ENCODE measurements at places on chromosomes 2 and 18.

DNA sequence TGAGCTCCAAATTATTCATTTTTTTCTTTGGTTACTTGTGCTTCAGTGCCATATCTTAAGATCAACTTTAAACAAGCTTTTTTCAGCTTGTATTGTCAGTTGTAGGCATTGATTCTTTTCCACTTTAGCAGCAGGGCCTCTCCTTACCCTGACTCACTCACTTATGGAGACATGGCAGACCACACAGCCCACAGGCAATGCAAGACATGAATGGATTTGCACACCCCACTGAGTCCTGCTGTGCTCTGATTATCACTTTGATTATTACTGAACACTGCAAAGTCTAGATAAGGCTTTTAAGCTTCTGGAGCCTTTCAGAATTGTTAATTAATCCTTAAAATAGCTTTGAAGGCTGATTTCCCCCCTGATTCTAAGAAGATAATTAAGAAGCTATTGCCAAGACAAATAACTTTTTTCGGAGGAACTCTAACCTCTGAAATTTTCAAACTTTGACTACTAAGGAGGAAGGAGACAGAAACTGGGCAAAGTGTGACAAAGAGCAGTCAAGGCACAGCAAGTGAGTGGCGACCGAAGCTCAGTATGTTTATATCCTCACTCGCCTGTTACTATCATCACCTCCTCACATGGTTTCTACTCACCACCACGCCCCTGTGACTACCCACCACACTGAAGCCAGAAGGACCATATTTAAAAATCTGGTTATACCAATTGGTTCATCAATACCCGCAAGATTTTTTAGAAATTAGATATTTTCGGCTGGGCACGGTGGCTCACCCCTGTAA is 43.3 kb downstream of the CACNB4 start:
- DNase-seq = no peak

GRCh38 chr18:45342166-45342565 is 273.1 kb upstream of the SLC14A2 start:
- DNase-seq = no peak

DNA sequence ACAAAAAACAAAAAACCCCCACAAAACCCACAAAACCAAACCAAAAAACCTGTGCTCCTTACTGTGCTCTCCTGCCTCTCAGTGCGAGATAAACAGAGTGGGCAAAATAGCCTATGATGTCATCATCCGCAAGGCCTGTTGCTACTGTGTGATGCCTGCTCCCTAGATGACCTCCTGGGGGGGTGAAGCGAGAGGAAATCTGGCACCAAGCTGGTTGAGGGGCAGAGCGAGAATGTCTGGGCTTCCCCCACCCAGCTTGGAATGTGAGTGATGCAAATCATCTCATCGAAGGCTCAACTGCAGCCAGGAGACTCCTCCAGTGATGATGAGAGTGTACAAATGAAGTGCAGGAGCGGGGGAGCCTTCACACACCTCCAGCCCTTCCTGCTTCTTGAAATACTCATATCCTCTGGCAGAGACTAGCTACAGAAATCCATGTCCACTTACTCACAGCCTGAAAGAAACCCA is 57.7 kb upstream of the MAP4K3 start:
- no peak for DNase-seq

DNA sequence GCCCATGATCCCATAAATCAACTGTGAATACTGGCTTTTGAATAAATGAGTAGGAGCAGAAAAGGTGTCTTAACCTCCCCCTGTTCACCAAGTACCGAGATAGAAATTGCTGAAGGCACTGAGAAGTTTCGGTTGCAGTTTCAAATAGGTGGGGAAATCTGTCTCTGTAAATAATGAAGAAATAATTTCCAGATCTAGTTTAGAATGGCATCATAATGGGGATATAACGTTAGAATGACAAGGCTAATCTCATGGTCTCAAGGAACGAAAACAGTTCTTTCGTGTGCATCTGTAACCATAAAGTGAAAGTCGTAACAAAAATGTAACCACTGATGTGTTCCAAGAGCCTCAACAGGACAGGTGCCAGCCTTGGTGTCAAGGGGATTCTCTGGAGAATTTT is 49.9 kb upstream of the TMEM18 start:
- DNase-seq = no peak

DNA sequence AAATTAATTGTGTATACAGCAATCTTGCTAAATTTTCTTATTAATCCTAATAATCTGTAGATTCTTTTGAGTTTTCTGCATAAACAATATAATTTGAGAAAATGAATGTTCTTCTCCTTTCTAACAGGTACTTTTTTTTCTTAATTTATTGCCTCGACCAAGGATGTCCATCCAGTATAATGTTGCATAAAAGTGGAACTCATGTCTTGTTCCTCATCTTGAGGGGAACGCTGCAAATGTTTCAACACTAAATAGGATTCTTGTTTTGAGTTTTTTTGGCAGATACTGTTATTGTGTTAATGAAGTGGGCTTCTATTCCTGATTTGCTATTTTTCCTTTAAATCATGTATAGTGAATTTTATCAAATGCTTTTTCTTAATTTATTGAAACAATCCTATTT is 244.4 kb upstream of the REV1 start:
- no peak for DNase-seq

DNA sequence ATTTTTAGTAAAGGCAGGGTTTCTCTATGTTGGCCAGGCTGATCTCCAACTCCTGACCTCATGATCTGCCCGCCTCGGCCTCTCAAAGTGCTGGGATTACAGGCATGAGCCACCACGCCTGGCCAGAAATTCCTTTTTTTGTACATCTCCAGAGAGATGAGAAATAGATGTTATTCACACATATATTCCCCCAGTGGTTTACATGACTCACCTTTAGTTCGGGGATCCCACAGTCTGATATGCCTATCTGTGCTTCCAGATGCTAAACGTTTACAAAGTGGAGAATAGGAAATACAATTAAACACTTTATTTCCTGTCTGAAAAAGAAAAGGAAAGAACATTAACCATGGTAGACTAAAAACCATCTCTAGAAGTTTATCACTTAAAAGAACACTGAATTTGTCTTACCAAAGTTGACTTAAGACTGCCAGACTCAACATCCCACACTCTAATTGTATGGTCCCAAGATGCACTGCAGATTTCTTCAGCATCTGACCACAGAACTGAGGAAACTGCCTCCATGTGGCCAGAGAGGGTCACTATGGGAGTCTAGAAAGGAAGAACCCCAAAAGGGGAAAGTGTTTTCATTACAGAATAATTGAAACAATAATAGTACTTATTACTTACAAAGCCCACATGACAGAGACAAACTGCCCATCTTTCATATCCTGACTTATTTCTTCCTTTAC is 12.6 kb upstream of the ICA1L start:
- DNase-seq = no peak

GRCh38 chr2:138699421-138699820 is 80.8 kb downstream of the NXPH2 start:
- DNase-seq = no peak

DNA sequence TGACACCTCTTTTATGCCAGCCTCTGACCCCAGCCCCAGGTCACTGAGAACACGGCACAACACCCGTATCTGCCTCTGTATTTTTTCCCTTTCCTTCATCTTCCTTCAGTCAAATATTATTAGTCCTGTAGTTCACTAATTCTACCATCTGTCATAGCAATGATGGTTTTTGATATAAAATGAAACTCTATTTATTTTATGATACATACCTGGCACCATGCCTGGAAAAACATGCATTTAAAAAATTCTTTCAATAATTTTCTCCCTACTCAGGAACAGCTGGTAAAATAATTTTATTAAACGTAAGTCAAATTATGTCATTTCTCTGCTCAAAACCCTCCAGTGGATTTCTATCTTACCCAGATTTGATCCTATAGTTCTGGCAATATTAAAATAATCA is 224.7 kb downstream of the CDH7 start:
- DNase-seq = no peak

GRCh38 chr2:69985688-69986087 is 24.3 kb upstream of the ASPRV1 start:
- DNase-seq = no peak

- no peak for DNase-seq
Observed at GRCh38 chr2:17539611-17540092, 844 bp upstream of the VSNL1 start.

DNA sequence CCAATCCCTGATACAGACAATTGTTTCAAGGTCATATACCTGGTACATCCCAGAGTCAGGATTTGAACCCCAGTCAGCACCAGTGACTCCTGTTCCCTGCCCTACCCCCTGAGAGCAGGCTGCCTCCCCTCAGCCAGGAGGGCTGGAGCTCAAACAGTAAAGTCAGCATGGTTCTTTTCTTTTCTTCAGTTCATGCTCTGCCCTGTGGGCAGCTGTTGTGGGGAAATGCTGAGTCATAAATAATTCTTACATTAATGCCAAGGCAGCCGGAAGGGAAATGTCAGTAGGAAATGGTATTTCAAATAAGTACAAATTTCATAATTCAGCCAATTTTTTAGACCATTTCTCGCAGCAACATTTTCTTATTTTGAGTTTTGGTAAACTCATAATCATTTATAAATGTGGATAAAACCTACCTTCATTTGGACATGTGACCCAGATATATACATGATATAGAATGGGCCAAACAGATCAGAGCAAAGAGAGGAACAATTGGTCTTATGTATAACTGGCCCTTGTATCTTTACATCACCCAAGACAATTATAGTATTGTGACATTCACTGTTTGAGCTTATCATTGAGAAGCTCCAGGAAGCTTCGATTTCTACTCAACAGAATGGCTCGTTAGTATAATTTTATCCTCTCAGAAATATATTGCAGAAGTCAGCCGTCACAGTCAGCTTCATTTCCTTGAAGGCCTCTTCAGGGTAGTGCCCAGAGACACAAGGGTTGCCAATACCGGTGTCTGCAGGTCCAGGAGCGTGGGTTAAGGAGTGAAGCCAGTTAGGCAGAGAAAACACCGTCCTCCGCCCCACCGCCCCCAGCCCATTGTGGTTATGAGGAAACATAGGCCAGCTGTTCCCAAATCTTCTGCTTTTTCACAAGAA is 28.0 kb upstream of the SCYGR1 start:
- no peak for DNase-seq

DNA sequence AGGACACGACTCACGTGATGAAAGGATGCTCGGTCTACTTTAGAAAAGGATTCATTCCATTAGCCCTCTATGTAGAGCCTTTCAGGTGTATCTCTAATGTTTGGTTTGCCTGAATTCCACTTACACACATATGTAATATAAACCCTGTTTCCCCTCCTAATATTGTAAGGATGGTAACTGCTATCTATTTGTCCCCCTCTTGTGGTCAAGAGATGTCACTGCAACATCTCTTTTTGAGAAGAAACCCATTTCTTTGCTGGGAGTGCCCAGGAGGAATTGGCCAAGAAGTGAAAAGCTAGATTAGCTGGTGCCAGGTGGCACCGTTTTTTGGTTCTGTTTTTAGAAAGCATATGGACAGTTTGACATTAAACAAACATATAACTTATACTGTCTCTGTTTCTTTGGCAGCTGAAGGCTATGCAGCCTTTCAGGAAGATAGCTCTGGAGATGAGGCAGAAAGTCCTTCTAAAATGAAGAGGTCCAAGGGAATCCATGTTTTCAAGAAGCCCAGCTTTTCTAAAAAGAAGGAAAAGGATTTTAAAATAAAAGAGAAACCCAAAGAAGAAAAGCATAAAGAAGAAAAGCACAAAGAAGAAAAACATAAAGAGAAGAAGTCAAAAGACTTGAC is 41.2 kb downstream of the RALBP1 start:
- no peak for DNase-seq

DNA sequence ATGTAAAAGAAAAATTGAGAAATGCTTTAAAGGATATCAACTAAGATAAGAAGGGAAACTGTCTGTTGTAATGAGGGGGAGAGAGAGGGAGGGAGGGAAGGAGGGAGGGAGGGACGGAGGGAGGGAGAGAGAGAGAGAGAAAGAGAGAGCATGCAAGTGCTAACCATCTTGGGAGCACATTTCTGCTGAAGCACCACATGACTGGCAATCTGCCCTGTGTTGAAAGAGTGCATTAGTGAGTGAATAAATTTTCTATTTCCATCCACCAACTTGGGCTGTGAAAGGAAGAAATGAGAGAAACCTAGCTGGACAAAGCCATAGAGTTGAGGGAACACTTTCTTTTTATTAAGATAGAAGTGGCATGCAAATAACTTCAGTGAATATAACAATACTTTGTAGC is 110.7 kb downstream of the TMX3 start:
- DNase-seq = no peak

GRCh38 chr2:54255230-54256090 is 569 bp downstream of the TSPYL6 start:
- DNase-seq = no peak

GRCh38 chr18:65436430-65436829 is 314.4 kb upstream of the CDH7 start:
- DNase-seq = no peak

DNA sequence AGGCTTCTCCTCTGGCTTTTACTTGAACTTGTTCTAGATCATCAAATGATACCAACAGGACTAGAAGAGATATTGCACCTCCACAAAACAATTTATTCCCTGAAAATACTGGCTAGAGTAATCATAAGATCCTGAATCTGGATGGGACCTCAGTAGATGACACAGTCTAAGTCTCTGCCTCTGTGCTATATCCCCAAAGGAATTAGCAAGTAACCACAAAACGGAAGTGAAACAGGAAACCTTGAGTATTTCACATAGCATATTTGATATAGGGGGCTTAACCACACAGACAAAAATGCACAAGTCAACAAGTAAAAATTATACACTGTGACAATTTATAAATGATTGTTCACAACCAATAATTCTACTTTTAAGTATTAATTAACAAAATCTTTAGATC is 456.9 kb upstream of the TNP1 start:
- no peak for DNase-seq

DNA sequence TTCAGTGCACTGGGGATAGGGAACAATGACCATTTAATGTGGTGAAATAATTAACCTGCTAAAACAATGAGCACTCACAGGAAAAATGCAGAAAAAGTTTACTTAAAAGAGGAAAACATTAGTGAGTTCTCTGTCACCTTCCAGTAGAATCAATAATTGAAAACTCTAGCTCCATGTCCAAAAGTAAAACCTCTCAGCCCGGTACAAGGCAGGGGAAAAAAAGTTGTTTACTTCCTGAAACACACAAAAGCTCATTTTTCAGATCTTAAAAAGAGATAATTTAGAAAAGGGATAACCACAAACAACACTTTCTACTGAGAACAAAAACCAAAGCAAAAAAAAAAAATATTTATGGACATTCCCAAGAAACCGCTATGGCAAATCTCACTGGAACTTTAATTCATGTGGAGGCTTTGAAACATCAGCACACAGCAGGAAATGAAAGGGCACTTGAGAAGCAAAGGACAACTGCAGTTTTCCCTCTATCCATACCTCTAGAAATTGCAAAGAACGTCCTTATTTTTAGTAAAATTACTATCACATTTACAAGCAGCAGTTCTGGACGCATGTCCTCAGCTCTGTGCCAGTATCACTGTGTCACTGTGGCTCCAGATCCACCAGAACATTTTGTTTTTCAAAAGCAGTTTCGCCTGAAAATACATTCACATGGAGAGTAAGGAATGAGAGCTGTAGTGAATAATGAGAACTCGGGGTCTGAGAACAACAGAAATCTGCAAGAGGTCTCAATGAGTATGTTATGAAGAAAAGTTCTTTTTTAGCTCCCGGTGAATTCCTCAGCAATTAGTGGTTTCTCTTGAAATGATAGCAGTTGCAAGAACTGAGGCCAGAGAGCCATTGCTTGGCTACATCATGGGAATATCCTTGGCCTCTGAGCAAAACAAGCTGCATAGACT is 44.7 kb upstream of the DNAH7 start:
- DNase-seq = peak; percentile 29

Measured in head of caudate nucleus (tissue), 42 donors.